ENCODE measurements at places on chromosomes 3 and 15. TPM values are rescaled to one million over a fixed set of nuclear protein-coding genes. Genes with fewer than 3 reads are reported as not detected.

The GOLGA6B gene
- not detected for polyA plus RNA-seq

The GRM7 gene
- polyA plus RNA-seq = not detected

The USP13 gene
- 2.6 TPM for polyA plus RNA-seq

The UPK1B gene
- polyA plus RNA-seq = not detected

The STAB1 gene
- polyA plus RNA-seq = 0.10 TPM

The SLCO2A1 gene
- not detected for polyA plus RNA-seq

- DNase-seq = no peak
Observed at GRCh38 chr3:46921871-46922271, 44.4 kb downstream of the PTH1R start.

DNA sequence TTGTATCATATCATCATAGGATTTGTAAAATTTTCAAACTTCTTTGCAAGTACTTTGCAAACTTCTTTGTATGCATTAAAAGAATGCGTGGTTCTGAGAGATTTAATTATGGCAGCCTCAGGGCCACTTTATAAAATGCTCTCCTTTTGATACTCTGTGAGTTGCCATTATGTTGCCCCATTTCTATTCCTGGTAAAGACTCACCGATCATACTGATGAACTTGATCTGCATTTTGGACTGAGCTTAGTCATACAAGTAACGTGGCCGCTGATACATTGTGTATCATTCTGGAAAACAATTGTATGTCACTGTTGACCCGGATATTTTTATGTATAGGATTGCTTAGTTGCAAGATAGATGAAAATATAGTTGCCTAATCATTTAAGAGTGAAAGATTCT, 38.8 kb downstream of the AKAP13 start:
- no peak for DNase-seq

DNA sequence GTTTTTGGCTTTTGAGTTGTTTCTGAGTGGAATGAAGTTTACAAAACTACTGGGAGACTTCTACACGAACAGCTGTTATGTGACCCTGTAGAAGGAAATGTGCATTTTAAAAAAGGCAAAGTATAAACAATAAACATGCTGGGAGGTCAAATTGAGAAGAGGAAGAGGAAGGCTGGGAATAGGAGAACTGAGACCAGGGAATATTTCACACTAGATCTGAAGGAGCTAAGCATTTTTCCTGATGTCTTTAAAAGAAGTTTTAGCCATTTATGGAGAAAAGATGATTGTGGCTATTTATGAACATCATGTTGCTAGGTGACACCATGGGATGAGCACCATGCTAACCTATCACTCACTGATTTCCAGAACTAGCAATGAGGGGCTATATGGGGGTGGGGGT, 76.3 kb upstream of the FAM98B start:
- DNase-seq = no peak

GRCh38 chr3:152405915-152406802, 137.4 kb downstream of the MBNL1 start:
- DNase-seq = no peak

GRCh38 chr3:133330065-133330464, 69.8 kb upstream of the BFSP2 start:
- no peak for DNase-seq

DNA sequence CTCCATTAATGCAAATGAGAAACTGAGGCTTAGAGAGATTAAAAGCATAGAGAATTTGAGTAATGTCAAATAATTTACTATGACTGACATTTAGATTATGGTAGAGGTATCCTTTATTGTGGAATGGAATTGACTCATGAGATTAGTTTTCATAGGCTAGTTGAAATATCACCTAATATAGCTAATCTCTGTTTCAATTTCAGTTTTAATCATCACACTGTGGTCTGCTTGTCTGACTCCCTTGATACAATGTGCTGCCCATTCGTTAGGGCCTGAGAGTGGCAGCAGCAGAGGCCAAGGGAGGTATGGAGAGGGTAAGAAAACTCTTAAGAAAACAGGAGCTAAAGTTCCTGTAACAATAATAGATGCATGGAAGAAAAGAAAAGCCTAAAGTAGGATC, 13.2 kb upstream of the ZBTB20 start:
- no peak for DNase-seq

DNA sequence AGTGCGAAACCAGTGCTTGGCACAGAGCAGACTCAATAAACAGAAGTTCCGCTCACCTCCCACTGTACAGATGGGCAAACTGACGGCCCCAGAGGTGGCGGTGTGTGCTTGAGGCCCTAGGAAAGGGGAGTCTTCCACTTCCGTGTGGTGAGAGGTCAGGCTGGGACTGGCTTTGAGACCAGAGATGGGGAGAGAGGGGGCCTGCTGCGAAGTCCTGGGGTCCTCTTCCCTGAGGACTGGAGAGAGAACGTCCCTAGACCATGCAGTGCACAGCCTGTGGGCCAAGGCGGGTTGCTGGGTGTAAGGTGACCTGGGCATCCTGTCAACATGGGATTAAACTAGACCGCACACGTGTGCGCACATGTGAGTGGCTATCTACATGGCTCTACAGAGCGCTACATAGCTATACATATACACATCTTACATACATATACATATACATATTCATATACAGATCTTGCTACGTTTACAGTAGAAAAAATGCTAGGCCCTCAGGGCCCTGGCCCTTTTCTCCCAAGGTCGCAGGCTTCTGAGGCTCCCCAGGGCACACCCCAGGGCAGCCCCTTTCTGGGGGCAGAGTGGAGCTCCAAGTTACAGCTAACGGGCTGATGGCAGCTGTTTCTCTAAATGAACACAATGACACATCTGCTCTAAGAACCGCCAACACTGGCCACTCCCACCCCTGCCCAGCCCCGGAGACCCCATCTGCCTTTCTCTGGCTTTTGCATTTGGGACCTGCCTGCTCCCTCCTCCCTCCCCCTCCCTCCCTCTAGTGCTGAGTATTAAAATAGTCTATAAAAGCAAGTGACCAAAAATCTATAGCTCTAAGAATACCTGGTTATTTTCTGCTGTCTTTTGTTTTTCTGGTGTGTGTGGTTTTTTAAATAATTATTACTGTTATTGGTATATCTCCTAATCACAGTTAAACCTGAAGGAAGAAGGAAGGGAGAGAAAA, 47.0 kb downstream of the HCN4 start:
- no peak for DNase-seq

DNA sequence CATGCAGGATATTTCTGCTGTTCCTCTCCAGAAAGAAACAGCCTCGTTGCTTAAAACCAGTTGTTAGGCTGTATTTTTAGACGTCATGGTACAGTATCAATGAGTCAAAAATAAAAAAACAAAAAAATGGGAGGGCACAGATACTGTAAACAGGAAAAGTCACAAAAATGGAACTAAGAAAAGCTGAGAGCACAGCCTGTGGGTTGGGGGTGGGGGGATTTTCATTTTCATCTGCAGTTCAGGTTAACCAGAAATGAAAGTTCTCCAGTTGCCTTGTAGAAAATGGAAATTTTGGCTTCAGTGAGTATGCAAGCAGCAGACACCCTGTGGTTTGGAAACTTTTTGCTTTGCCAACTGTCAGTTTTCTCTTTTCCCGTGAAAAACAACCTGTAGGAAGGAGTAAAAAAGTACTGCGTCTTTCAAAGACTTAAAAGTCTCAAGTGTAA, 59.0 kb downstream of the FRMD4B start:
- DNase-seq = peak; percentile 33

DNA sequence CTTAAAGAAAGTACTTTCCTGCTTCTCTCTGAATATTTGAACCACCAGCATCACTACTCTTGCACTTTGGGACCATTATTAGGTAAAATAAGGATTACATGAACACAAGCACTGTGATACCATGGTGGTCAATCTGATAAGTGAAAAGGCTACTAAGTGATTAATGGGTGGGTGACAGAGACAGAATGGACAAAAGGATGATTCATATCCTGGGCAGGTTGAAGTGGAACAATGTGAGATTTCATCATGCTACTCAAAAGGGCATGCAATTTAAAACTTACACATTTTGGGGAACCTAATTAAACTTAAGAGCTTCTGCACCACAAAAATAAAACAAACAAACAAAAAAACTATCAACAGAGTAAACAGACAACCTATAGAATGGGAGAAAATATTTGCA, 172.0 kb upstream of the CD96 start:
- no peak for DNase-seq

DNA sequence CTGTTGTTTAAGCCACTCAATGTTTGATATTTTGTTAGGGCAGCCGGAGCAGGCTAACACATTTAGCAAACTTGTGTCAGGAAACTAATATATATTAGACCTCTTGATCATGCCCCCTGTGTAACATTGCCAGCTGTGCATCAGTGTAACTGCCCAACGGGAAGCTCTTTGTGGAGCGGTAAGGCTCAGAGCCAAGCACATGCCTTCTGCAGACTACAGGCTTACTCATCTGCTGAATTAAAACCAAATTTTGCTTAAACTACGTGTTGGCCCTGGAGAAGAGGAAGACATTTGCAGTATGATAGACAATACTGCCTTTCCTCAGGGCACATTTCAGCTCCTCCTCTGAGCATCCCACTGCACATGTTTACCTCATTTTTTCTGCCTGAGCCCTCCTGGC, 50.5 kb upstream of the KCNMB2 start:
- no peak for DNase-seq
